ENCODE measurements at places on chromosomes 13 and 19.

DNA sequence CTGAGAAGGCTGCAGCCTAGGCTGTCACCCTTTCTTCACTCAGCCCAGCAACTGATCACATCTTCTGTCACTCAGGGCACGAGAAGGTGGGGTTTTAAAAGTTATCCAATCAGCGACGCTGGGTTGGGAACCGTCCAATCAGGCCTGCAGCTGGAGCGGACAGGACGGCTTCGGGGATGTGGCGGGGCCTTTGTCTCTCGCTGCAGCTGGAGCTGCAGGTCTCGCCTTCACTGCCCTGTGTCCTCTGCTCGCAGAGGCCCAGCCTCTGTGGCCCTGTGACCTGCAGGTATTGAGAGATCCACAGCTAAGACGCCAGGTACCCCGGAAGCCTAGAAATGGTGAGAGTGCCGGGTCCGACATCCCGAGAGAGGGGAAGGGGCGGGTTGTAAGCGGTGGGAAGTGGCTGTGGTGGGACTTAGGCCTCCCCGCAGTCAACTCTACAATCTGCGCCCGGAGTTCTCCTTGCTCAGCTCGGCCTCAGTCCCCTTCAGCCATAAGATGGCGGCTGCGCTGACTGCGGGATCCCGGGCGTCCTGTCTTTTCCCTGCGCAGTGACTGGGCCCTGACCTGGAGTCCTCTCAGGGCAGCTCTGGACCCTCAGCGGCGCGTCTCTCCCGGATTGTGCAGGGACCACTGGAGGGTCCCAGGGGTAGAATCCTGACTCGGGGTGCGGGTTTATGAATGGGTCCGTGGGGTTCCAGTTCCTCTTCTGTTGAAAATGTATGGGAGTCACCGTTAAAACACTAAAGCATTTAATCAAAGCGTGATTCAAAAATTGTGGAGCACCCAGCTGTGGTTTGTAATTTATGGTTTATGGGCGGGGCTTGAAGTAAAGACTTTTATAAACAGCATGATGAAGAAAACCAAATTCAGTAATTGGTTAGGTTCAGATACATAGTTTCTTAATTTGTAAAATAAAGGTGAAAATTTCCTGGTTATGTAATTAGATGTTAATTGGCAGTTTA is at the start of gene ZNF714:
Gene ZNF714 (plus strand): TSS at position 193 of the 965 bp plus-strand sequence. CDS start 16,066 bp downstream, outside the sequence.
- peak; percentile 97 for DNase-seq

GRCh38 chr19:51503286-51503817 is 1.8 kb upstream of the SIGLEC12 start:
- no peak for DNase-seq

GRCh38 chr13:50626101-50626547 is 217.4 kb downstream of the DLEU7 start:
- DNase-seq, result no peak

DNA sequence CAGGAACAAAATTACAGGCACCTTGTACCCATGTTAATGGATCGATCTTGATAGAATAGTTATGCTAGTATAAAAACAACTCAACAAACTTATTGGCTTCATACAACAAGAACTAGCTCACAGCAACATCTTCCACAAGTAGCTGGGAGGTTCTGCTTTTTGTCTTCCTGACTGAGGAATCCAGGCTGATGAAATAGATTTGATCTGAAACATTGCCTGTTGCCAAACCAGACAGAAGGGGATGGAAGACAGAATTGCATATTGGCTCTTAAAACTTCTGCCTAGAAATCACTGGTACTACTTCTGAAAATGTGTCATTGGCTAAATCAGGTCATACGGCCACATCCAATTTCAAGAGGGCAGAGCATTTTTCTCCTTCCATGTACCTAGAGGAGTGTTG is 267.3 kb downstream of the RFC3 start:
- no peak for DNase-seq

- DNase-seq, result peak; percentile 10
Observed at GRCh38 chr19:7681340-7682174, 924 bp downstream of the TRAPPC5 start.

DNA sequence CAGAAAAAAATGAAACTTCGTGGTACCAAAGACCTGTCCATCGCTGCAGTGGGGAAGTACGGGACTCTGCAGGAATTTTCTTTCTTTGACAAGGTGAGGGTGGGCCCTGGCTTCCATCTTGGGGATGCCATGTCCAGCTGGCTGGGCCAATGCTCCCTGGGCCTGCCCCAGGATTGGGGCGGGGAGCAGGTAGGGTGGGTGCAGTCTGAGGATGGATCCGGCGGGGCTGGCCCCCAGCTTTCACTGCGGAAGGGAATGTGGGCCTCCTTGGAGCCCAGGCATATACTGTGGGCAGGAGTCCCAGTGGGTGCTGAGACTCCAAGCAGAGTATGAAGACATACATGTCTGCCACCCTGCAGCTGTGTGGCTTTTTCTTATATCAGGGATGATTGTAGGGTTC is 23.9 kb downstream of the SIN3B start:
- no peak for DNase-seq

GRCh38 chr19:3649888-3650287 is 23.3 kb upstream of the CACTIN start:
- DNase-seq, result no peak

DNA sequence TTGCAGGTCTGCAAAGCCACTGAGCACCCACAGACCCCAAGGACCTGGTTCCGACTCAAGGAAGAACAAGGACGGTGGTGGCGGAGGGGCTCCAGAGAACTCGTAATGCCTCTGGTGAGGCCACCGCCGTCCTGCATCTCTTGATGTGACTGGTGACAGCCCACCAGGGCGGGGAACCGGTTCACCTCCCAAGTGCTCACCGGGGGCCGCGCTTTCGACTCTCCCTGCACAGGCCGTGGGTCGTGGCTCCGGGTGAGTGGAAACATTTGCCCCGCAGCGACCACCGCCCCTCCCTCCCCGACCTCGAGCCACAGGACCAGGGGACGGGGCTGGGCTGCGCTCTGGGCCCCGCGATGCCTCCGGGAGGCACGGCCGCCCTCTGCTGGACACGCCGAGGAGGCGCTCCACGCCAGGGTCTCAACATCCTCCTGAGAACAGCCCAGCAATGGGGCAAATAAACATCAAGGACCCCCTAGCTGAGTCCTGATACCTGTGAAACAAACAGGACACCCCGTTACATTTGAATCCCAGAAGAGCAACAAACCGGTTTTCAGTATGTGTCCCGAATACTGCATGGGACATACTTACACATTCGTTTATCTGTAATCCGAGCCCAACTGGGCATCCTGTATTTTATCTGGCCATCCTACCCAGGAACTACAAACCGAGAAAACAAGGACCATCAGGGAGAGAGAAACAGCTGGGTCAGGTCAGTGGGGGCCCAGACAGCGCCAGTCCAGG is 3.9 kb upstream of the PLPP2 start:
- DNase-seq, result peak; percentile 72

DNA sequence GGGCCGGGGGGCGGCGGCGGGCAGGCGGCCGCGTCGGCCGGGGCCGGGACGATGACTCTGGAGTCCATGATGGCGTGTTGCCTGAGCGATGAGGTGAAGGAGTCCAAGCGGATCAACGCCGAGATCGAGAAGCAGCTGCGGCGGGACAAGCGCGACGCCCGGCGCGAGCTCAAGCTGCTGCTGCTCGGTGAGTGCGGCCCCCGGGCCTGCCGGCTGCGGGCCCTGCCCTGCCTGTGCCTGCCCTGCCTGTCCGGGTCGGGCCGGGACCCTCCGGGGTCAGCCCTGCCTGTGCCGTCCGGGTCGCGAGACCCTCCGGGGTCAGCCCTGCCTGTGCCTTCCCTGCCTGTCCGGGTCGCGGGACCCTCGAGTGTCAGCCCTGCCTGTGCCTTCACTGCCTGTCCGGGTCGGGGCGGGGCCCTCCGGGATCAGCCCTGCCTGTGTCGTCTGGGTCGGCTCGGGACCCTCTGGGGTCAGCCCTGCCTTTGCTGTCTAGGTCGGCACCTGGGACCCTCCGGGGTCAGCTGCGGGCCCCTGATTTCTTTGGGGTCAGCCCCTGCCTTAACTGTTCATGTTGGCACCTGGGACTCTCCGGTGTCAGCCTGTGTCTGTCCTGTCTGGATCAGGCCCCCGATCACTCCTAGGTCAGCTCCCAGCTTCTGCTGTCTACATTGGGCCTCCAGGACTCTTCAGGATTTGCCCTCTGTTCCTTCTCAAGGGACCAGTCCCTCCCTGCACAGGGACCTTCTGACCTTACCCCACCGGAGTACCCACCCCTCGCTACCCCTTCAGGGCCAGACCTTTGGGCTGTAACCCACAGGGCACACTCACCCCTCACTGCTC is 659 bp downstream of the GNA11 start:
- peak; percentile 29 for DNase-seq

DNA sequence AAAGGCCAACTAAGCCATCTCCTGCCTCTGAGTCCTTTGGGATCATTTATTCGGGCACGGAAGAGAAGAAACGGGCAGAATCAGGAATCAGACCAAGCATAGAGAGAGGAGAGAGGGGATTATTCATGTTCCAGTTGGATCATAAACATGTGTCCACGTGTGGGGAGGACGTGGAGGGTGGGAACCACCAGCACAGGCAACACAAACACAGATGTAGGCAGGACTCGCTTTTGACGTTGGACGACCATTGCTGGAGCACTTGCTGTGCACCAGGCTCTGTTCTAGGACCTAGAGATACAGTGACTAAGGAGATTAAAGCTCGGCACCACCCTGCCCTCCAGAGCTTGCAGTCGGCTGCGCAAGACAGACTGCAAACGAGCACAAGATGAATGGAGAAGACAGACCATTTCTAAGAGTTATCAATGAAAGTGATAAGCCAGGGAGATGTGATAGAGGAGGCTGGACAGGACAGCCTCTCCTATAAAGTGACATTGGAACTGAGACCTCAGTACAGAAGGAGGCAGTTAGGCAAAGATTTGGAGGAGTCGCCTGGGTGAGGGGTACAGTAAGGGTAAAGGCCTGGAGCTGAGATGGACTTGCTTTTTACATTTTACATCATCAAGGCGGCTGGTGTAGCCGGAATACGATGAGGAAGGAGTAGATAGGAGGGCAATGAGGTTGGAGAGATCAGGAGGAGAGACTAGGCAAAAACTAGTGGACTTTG is 716 bp downstream of the SH2D3A start:
- no peak for DNase-seq

DNA sequence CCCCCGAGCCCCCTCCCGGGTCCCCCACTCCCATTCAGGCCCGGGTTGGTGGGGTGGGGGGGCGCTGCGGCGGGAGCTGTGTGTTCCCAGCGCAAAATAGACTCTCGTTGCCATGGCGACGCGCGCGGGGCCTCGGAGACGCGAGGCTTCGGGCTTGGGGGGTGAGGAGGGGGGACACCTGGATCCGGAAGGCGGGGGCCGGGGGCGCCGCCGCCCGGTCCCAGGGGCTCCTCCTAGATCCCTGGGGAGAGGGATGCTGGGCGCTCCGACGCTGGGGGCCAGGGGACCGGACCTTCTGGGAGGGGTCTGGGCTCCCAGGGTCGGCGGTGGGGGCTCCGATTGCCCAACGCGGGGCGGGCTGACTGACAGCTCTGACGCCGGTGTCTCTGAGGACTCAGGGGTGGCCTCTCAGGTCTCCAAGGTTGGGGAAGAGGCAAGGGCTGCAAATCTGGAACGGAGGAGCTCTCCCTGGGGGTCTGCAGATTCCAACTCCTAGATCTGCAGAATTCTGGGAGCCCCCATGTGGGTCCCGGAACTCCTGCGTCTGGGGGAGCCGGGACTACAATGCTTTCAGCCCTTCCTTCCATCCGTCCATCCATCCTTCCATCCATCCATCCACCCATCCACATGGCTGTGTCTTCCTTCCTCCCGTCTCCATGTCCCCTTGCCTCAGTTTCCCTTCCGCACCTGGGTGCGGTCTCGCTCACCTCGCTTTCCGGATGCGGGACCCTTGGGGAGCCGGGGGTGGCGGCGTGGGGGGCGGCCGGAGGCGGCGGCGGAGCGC is 9.1 kb upstream of the SHISA7 start:
- DNase-seq, result peak; percentile 65

All from NCI-H1417 (cell line).